ENCODE measurements at places on chromosomes 11 and 22.

DNA sequence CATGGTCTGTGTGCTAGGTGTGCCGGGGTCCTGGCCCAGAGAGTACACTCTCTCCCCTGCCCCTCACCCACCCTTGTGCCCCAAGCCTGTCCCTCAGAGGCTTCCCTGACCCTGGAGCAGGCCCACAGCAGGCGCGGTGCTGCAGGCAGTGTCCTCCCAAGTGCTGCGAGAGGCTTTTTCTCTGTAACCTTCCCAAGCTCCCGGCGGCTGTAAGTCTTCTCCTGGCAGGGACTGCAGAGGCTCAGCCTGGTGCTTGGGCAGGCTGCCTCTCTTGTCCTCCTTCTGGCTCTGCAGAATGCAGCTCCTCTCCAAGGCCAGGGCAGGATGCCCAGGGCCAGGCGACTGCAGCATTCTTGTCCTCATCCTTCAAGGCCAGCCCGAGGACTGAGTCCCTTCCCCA is 15.9 kb downstream of the RFPL1 start:
- DNase-seq = no peak

DNA sequence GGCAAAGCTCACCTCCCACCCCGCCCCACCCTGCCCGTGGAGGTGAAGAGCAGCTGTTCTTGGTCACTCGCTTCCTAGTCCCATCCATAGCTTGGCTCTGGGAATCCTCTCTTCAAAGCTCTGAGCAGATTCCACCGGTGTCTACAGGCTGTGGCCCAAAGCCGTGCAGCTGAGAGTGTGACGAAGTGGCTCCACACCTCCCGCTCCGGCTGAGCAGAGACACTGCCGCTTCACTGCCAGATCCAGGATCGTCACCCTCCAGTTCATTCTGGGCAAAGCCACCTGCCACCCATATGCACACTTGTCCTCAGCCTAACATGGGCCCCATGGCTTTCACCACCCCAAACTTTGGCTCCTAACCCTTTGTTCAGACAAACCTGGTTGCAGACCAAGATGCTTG is 532.9 kb upstream of the B3GAT1 start:
- no peak for DNase-seq

GRCh38 chr11:91698845-91699244 is 525.8 kb upstream of the FAT3 start:
- DNase-seq = no peak

DNA sequence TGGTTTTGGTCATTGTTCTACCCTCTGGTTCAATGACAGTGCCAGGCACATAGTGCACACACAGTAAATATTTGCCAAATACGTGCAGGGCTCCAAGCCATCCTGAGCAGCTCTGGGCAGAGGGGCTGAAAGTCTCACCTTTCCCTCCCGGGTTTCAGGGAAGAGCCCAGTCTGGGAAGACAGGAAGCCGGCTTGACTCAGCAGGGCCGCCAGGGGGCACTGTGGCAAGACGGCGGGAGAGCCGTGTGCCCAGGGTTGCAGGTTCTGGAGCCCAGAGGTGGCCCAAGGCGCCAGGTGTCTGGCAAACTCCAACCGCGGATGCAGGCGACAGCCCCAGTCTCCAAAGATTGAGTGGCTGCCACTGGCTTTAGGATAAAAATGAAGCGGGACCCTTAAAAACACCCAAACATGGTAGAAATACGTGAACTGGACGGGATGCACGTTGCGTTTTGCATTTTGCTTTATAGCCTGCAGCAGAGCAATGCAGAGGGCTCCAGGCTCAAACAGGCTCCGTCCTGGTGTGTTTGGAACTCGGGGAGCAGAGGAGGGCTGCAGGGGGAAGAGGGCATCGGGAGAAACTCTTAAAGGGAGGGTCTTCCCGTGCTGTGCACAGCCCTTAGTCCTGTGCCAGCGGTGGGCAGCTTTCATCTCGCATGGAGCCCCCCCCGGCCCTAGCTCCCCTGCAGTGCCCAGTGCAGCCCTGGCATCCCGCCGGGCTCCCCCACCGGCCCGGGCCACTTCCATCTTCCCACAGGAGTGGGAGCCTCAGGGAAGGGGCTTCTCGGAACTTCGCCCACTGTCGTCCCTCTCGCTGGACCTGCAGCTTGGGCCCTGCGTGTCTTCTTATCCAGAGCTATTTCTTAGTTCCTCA is 10.7 kb downstream of the KRTAP5-5 start:
- peak; percentile 14 for DNase-seq

DNA sequence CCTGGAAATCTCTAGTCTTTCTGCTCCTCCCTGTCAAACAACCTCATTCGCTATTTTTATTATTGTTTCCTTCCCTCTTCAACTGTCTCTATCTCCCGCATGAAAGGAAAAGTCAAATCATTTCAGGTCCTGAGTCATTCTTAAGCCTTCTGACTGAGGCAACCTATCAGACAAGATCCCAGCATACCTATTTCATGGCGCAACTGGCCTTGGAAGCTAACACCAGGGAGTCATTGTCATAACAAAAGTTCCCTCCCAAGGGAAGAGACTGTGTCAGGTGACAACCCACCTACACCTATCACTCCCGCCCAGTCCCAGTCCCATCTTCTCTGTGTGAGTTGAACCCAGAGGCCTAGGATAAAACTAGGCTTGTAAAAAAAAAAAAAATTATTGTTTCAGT is 10.2 kb upstream of the ARHGAP42 start:
- no peak for DNase-seq

- no peak for DNase-seq
These were observed 600.6 kb downstream of the BUD13 start for GRCh38 chr11:116172156-116172555.

DNA sequence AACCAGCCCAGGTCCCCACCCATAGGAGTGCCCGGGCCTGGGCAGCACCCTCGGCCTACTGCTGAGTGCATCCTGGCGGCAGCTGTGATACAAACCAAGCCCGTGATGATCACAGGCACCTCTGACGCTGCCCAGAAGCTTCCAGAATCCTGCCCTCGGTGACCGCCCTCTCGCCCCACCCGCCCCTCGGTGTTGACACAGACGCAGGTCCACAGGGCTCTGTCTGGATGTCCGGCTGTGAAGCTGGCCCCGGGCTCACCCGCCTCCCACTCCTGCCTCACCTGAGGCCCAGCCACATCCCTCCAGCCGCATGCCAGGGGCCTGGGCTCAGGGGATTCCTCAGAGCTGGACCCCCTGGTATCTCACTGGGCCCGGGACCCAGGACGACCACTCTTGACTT is 191.0 kb downstream of the BRD1 start:
- DNase-seq = no peak

GRCh38 chr11:38593649-38594048 is 1995.6 kb upstream of the RAG2 start:
- no peak for DNase-seq

DNA sequence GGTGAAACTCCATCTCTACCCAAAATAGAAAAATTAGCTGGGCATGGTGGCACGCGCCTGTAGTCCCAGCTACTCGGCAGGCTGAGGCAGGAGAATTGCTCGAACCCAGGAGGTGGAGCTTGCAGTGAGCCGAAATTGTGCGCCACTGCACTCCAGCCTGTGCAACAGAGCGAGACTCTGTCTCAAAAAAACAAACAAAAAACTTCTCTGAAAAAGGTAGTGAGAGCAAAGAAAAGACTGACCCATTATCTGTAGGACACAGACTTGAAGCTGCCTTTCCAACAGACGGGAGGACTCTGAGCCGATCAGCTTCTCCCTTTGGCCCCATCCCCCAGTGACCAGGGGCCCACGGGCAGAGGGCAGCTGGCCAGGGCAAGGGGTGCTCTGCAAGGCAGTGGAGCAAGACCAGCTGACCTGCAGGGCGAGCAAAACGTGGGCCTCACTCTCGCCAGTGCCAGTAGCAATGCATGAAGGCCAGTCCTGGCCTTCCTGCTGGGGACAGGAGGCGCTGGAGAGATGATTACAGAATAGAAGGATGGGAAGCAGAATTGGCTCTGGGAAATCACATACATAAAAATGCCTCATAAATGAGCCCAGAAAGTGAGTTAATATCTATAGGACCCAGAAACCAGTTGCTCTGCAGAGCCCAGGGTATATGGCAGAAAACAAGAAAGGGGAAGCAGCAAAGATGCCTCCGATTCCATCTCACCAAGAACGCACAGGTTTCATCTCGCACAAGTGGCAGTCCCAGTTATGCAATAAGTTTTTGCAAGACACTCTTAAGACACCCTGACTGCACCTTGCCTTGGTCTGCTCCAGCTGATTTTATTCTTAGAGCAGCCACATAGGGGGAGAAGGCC is 2.8 kb downstream of the EHD1 start:
- no peak for DNase-seq

DNA sequence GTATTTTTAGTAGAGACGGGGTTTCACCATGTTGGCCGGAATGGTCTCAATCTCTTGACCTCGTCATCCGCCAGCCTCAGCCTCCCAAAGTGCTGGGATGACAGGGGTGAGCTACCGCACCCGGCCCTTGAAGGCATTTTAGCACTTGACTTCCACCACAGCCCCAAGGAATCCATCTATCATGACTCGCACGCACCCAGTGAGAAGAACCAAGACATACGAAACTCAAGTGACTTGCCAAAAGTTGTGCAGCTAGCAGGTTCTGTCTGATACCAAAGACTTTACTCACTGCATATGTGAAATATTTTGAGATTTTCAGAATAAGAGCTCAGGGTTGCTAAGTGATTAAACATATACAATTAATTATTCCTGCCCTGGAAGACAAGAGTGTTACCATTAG is 21.0 kb downstream of the FLI1 start:
- no peak for DNase-seq

- no peak for DNase-seq
These were observed 51.0 kb upstream of the PICALM start for GRCh38 chr11:86119906-86120305.

DNA sequence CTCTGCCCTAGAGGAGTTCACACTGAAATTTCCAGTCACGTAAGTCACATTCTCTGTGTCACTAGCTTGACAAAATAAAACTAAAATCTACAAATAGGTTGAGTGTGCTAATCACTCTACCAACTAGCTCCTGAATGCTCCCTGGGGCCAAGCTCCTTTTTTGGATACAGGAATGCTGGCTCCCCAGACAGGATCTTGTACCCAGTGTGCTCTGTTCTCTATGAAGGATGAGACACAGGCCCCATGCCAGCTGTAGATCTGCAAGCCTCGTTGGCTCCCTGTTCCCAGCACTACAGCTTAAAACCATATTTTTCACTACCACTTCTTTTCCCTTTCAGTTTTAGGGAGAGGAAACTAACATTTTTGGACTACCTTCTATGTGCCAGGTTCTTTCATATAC is 3.7 kb upstream of the IPO7 start:
- no peak for DNase-seq

DNA sequence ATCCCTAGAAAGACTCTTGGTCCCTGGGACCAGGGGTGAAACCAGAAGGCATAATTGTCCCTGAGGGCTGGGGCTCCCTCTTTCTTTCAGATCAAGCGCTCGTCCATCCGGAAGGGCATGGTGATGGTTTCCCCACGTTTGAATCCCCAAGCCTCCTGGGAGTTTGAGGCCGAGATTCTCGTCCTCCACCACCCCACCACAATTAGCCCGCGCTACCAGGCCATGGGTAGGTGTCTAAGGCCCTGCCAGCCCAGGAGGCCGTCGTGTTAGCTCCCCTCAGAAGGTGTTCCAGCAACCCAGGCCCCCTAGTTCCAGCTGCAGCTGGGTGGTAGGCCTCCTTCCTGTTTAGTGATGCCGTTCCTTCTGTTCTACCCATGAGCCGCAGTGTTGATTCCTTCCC is 21.4 kb downstream of the GTPBP1 start:
- no peak for DNase-seq

DNA sequence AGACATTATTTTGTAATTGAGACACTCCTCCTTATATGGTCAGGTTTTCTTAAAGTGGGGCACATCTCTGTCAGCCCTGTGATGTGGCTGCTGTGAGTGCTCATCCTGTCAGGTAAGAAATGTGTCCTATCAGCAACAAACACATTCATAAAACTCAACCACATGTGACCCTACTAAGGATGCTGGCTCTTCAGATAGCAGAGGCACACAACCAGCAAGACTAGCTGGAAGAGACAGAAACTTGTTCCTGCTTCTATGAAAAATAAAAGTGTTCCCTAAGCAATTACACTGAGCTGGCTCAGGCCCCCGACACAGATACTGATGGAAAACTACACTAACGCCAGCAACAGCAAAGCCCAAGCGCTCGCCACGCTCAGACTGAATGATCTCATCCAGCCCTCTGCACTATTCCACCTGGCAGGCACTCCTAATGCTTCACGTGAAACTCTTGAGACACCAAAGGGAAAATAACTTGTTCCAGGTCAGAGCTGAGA is 49.8 kb upstream of the CYP2D6 start:
- DNase-seq = no peak

DNA sequence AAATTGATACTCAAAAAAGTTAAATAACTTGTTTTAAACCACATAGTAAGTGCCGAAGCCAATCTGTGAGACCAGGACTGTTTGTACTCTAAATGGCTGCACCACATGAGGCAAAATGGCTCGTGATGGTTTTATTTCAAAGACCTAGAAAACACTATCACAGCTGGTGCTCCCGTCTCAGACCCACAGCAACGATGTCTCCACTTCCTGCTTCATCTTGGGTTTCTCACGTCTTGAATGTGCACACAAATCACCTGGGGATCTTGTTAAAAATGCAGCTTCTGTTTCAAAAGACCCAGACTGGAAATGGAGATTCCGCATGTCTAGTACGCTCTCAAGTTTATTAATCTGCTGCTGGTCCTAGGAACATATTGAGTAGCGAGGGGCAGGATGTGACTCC is 1.2 kb downstream of the CD3E start:
- no peak for DNase-seq

DNA sequence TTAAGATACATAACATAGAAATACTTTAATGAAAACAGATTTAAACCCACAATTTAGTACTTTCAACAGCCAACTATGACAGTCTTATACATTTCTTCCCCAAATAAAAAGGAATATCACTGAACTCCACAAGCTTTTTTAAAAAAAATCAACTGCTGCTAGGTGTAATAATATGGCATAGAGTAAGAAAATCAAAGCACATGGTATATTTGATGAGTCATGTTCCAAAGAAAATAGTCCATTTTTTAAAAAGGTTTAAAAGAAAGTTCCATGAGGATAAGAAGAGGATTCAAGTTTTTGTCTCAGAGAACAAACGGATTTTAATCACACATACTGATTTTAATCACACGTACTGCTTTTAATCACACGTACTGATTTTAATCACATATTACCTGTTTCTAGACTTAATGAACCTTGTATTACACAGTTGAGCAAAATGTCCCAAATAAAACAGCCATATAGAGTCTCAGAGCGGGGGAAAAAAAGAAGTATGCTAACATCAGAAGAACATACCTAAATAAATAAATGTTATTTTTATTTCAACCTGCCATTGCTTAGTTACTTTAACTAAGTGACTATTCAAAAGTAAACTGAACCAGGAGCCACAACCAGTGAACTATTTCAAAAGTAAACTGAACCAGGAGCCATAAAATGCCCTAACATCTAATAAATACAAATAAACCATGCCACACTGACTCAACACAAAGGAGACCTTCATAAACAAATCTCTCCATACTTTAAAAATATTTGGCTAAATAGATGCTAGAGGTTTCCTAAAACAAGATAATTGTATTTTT is 198.4 kb downstream of the SBF2 start:
- DNase-seq = no peak

GRCh38 chr11:77560605-77561004 is 29.1 kb upstream of the AQP11 start:
- no peak for DNase-seq

Data from stimulated activated CD4-positive, alpha-beta T cell treated with anti-CD3 and anti-CD28 coated beads, Interleukin-1b, Interleukin-23, amount 100 ng/mL, for 1 hour (primary cell).